ENCODE measurements at places on chromosomes 1 and 21. TPM values are rescaled to one million over a fixed set of nuclear protein-coding genes. Genes with fewer than 3 reads are reported as not detected.

The NKAIN1 gene
- 0.59 TPM for total RNA-seq

The RGS16 gene
- total RNA-seq: 0.20 TPM

The FAM72B gene
- total RNA-seq: 5.3 TPM

The C1orf216 gene
- total RNA-seq: 11.8 TPM

The ERRFI1 gene
- total RNA-seq: 68.0 TPM

The LEFTY2 gene
- not detected for total RNA-seq

The KCNJ15 gene
- 16.6 TPM for total RNA-seq

The LCE1D gene
- not detected for total RNA-seq

The LRRC8B gene
- total RNA-seq: 10.7 TPM

The DIRAS3 gene
- 0.78 TPM for total RNA-seq

The HFM1 gene
- 0.39 TPM for total RNA-seq

The AJAP1 gene
- under 0.01 TPM for total RNA-seq

The RNU11 gene
- total RNA-seq: not detected

The GBP6 gene
- total RNA-seq: not detected

The DMRTA2 gene
- total RNA-seq: not detected

The PCP4L1 gene
- not detected for total RNA-seq

The TTC34 gene
- 0.20 TPM for total RNA-seq

The PRDX1 gene
- total RNA-seq: 354 TPM

The ESPN gene
- not detected for total RNA-seq

The PDC gene
- total RNA-seq: 0.20 TPM

The MTARC1 gene
- 0.37 TPM for total RNA-seq

The IER5 gene
- total RNA-seq: 33.8 TPM

The UBL4B gene
- total RNA-seq: not detected

The EFNA1 gene
- total RNA-seq: 0.37 TPM

The OR4F29 gene
- 0.37 TPM for total RNA-seq

The USH2A gene
- total RNA-seq: not detected

The PTCH2 gene
- total RNA-seq: 0.20 TPM

The SYTL1 gene
- total RNA-seq: not detected

The CRNN gene
- total RNA-seq: not detected

The HLX gene
- 5.1 TPM for total RNA-seq

The PRAMEF26 gene
- not detected for total RNA-seq

The SPRR2A gene
- not detected for total RNA-seq

The PRKAB2 gene
- total RNA-seq: 10.4 TPM

The ELOVL1 gene
- total RNA-seq: 54.0 TPM

The SLC22A15 gene
- total RNA-seq: 7.0 TPM

The HSPA6 gene
- total RNA-seq: under 0.01 TPM

The CNKSR1 gene
- total RNA-seq: not detected

The BTF3L4 gene
- total RNA-seq: 49.6 TPM

The CFAP141 gene
- not detected for total RNA-seq
